ENCODE measurements at places on chromosomes 7 and 10.

DNA sequence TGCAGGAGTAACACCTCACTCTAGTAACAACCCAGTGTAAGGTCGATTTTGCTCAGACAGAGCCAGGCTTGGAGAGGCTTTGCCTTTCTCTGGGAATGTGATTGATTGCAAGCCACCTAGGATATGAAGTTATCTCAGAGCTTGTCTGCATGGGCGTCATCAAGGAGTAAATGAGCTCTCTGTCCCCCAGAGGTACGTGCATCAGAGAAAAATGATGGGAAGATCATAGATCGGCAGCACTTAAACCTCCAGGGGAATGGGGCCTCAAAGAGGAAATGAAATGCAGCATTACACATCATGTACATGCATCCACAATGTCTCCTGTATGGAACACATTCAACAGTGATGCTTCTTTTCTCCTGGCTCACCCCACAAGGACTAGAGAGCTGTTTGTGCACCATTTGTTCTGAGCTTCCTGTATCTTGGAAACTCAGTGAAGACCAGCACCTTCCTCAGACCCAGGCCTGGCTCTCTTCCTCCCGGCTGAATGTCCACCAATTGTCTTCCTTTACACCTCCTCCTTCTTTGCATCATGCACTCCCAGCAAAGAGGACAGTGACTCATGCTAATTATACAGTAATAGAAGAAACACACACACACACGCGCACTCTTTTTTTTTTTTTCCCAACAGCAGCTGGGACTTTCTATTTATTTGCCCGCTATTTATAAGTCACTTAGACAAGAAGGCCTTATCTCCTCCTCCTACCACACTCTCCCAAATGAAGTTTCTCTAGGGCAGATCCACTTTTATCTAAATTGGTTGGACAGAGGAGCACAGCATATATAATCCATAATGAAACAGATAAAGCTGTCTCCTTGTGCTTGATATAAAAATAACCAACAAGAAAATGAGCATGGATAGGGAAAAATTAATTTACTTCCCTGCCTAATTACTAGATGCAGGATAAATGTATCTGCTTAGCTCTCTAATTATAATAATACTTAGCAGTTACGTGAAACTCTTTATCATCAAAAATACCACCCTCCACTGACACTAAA is 990.7 kb downstream of the CCSER2 start:
- DNase-seq = peak; percentile 87

GRCh38 chr10:131725581-131726069 is 175.2 kb upstream of the PPP2R2D start:
- DNase-seq = no peak

GRCh38 chr7:3180604-3181003 is 120.4 kb upstream of the SDK1 start:
- no peak for DNase-seq

- DNase-seq = no peak
Measured at GRCh38 chr10:927131-927530, 4.4 kb downstream of the LARP4B start.

DNA sequence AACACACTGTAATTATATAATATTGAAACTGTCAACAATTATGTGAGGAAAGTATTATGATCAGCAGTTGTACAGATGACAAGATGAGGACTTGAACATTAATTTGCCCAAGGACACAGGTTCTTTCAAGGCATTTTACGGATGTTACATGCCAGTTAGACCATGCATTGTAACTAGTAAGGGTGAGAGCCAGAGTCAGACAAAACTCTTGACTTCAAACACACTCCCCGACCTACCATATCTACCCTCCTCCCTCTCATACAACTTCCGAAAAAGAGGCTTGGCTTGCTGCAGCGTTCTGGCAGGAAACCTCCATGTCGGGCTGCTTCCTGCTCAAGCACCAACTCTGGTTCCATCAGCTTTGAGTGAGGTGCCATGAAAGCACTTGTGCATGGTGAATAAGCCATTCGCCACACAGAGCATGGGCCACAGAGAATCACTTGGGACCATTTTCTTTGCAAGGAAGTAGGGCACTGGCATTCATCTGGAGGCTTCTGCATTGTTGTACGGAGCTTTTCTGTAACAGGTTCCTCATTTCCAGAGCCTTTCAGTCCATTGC is 53.2 kb downstream of the FOXI2 start:
- no peak for DNase-seq

DNA sequence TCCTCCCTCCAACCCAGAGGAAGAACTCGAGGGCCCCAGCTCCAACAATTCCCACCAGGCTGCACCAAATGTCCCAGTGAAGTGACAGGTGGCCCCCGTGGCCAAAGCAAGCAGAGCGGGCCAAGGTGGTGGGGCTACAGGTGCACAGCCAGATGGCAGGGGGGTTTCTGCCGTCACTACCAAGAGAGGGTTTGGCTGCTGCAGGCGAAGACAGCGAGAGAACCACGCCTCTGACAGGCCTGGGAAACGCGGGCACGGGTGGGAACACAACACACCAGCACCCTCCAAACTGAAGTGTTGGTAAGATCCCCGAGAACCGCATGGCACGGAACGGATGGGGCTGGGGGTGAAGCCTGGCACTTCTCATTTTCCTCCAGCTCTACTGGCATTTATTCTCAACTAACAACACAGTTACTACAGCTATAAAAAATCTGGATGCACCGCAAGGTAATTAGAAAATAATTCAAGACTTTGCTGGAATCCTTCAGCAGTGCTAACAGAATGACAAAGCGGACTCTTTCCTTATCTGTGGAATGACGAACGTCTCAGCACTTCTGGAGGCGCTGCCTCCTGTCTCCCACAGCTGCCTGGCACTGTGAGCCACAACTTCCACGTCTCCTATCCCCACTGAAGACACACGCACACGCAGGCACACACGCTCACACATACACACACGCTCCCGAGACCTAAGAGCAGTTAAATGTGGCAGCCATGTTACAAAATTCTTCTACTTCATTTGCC is 167.9 kb downstream of the TCERG1L start:
- DNase-seq = no peak

DNA sequence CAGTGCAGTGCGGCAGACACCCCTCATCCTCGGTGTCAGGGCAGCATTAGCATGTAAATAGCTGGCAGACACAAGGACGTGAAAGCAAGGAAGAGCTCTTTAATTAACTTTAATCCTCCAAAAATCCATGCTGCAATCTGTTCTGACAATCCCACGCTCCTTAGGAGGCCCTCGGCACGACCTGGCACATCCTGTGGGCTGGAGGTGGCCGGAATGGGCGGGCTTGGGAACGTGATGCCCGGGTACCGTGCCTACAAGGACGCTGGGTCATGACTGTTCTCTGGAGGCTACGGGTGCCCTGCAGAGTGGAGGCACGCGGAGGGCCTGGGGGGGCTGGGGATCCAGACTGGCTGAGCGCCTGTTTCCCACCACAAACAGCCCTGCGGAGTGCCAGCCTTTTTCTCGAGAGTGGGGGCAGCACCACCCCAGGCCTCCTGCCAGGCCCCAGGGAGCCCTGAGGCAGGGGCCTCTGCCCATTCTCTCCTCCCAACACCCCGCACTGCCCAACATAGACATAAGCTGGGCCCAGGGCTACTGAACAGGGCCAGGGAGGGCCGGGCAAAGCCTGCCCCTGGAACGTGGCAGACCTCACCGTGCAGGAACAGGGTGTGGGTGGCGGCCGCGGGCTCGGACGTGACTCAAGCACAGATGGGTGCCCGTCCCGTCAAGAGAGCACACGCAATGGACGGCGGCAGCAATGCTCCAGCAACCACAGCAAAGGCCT is 189.3 kb downstream of the MAD1L1 start:
- DNase-seq = no peak

DNA sequence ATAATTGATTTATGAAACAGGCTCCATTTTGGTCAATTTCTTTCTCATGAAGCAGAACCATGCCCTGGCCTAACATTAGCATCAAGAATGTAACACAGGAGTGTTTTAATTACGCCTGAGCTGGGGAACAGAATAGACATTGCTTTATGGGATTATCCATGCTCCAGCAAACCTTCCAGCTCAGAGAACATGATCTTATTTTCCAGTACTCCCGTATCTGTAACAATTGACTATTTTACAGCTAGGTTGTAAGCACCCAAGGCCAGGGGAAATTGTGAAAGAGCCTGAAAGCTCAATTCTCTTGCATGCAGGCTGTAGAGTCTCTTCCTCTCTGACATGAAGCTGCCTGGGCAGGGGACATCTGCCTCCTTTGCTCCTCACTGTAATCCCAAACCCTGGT is 30.8 kb upstream of the CRYGN start:
- no peak for DNase-seq

GRCh38 chr7:37109016-37109683 is 339.5 kb downstream of the ELMO1 start:
- peak; percentile 59 for DNase-seq

DNA sequence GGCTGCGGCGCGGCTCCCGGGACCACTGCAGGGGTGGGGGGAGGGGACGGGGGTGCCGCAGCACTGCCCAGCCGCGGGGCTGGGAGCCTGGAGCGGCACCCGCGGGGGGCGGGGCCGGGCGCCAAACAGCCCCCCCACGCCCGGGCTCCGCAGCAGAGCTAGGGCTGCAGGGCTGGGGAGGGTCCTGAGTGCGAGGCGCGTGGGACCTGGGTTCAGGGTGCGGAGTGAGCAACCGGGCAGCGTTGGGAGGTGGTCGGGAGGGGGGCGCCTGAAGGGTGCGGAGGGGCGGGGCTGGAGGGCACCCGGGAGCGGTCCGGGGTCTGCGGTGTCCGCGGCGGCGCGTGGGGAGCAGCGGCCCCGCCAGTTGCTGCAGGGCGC is 528 bp downstream of the CAMK2G start:
- DNase-seq = no peak

- no peak for DNase-seq
Measured at GRCh38 chr7:115844857-115845256, 185.7 kb downstream of the TFEC start.

DNA sequence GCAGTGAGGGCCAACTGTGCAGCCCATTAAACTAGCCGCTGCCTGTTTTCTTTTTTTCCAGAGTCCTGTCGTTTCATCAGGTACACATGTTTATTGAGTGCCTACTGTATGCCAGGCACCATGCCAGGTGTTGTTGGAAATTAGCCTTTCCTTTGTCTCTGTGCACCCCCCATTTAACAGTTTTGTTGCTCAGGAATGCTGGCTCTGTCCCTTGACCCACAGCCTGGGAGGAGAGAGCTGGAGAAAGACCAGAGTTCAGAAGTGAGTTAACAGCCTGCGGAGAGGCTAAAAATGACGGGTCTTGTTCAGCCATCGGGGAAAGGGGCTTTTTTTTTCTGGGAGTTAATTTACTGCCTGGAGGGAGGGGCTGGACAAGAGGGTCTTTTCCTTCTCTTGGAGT is 1.3 kb downstream of the LRMDA start:
- no peak for DNase-seq

DNA sequence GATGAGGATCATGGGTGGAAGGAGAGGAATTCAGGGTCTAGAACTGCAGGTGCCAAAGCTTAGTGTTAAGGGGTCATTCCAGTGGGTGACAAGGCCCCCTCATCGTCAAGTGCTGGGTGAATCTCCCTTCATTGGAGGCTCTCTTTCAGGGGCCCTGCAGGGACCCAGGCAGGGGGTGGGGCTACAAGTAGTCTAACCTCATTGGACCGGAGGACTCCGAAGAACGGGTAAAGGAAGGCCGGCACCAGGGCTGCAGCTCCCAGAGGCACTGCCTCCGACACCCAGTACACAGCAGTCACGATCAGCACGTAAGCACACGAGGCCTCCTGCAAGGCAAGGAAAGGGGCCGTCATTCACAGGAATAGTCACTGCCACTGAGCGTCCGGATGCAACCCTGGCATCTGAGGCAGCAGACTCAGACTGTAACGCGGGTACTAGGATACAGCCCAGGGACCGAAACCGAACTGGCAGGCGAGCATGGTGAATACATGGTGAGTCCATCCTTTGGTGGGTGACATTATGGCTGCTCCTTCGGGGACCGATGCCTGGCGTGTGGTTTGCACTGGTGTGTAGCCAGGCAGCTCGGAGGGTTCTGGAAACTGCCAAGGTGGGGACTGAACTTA is 6.7 kb downstream of the SLC13A4 start:
- DNase-seq = no peak

GRCh38 chr10:33612551-33612950 is 278.1 kb upstream of the NRP1 start:
- peak; percentile 84 for DNase-seq

GRCh38 chr7:15305002-15305600 is 256.7 kb downstream of the AGMO start:
- DNase-seq = peak; percentile 66

DNA sequence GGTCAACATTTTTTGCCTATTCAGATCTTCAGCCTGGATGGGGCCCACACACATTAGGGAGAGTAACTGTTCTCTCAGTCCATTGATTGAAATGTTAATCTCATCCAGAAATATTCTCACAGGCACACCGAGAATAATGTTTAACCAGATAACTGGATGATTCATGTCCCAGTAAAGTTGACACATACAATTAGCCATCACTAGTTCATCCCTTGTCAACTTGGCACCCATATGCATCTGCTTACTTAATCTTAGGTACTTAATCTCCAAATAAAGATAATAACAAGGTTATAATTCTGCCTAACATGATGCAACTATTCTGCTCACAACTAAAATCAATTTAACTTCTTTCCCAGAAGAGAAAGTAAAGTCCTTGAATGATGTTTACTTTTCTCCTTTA is 502.6 kb downstream of the ADRA2A start:
- DNase-seq = no peak

GRCh38 chr10:103254538-103255325 is 9.0 kb downstream of the RPEL1 start:
- DNase-seq = no peak

GRCh38 chr10:70782086-70782745 is 3.0 kb downstream of the TBATA start:
- no peak for DNase-seq

DNA sequence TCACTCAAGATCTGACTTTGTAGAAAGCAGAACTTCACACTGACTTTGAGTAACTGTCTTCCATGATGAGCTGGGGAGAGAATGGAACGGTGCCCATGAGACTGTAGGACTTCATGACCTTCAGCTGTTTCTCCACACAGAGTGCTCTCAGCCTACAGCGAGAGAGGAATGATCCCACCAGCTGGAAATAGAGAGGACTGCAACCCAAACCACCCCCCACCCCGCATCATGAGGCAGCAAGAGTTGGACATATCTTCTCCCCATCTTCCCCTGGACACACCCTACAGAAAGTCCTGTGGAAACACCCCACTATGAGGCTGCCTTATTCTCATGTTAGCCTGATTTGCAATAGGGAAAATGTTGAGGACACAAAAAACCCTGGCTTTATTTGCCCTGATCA is 312.5 kb downstream of the PAXIP1 start:
- DNase-seq = no peak

DNA sequence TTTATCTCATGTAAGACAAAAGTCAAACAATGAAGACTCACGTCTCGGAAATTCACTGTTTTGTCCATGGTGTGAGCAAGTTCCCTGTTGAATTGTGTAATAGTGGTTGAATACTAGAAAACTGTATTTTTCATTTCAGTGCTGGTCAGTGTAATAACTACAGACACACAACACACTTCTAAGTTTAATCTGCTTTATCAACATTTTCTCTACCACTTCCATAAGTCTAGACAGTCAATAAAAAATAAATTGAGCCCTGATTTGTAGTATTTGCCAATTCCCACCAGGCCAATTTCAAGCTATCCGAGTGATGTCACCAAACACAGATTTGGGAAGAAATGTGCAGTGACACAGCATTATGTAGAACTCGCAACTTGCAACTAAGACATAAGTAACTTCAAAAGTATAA is 81.9 kb downstream of the GPR141 start:
- no peak for DNase-seq

Measured in mesenchymal stem cell (in vitro differentiated cells and primary cell).